ENCODE measurements at places on chromosomes 2 and 18. TPM values are rescaled to one million over a fixed set of nuclear protein-coding genes. Genes with fewer than 3 reads are reported as not detected.

- H3K36me3 ChIP-seq = no peaks in the 10 kb centered on the region
- no peaks in the 10 kb centered on the region for H3K4me1 ChIP-seq
- no peak overlapping the region for H3K4me3 ChIP-seq
- no peak for DNase-seq
- H3K27me3 ChIP-seq = no peaks in the 10 kb centered on the region
Observed at GRCh38 chr2:71878626-71879508, 268.8 kb downstream of the CYP26B1 start.

DNA sequence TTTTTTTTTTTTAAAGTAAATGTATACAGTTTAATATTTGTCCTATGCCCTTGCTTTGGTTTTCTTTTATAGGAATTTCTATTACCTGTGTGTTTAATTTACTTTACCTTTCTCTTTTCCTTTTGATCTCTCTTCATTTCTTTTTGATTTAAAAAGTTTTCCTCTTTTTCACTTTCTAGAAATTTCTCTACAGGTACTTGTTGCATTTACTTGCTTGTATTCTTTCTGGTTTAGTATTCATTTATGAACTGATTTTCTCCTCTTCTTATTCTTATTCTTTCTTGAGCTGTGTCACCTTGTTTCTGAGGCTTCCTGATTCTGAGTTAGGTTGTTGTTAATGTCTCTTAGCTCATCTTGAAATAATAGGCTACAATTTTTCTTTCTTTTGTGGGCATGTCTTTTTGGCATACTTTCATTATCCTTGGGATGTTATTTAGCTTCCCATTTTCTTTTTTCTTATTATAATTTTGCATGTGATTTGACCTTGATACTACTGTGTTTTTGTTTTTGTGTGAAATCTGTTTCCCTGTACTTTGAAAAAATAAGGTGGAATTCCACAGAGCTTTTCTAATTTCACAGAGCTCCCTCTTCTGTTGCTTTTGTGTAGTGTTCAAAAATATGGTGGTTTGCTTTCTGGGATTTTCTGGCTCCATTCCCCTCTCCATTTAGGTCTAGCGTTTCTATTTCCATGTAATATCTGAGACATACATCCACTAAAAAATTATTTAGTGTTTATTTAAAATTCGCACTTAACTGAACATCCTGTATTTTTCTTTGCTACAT is 25.5 kb upstream of the ALMS1 start:
- DNase-seq = no peak
- no peaks in the 10 kb centered on the region for H3K36me3 ChIP-seq
- no peak overlapping the region for H3K27ac ChIP-seq

DNA sequence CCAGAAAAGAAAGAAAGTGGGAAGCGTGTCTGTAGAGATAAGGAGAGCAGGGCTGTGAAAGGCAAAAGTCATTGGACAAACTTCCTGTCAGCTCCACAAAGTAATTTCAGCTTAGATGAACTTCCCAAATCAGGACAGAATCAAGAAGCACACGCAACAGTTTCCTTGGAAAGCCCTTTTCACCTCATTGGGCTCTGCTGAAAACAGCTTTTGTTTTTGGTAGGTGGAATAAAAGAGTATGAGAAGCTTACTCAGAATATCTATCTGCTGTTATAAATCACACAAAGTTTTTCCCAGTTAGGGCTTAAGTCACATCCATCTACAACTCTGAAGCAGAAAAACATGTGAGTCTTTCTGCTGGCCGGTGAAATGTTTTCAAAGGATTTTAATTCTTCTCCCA is 42.4 kb upstream of the EFEMP1 start:
- DNase-seq = peak; percentile 1
- H3K36me3 ChIP-seq = no peaks in the 10 kb centered on the region
- no peaks in the 10 kb centered on the region for H3K27me3 ChIP-seq
- H3K4me1 ChIP-seq = no peaks in the 10 kb centered on the region
- H3K27ac ChIP-seq = no peak overlapping the region
- H3K4me3 ChIP-seq = no peak overlapping the region

DNA sequence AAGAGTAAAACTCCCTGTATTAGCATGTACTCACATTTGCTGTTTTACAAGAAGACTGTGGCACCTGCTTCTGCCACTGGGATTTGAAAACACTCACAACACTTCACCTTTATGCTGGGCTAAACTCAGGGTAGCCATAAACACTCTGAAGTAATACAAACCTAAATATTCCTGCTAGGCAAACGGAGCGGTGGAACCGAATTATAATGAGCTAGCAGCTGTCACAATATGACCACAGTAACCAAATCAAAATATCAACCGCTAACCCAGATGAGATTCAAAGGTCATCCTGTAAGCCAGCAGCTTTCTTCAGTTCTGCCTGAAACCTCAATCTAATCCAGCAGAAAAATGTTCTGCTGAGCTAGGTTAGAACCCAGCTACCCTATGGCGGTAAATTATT is 132.1 kb downstream of the TCF4 start:
- no peak overlapping the region for H3K27ac ChIP-seq
- H3K4me3 ChIP-seq = no peak overlapping the region
- no peak for DNase-seq
- H3K36me3 ChIP-seq = no peaks in the 10 kb centered on the region

DNA sequence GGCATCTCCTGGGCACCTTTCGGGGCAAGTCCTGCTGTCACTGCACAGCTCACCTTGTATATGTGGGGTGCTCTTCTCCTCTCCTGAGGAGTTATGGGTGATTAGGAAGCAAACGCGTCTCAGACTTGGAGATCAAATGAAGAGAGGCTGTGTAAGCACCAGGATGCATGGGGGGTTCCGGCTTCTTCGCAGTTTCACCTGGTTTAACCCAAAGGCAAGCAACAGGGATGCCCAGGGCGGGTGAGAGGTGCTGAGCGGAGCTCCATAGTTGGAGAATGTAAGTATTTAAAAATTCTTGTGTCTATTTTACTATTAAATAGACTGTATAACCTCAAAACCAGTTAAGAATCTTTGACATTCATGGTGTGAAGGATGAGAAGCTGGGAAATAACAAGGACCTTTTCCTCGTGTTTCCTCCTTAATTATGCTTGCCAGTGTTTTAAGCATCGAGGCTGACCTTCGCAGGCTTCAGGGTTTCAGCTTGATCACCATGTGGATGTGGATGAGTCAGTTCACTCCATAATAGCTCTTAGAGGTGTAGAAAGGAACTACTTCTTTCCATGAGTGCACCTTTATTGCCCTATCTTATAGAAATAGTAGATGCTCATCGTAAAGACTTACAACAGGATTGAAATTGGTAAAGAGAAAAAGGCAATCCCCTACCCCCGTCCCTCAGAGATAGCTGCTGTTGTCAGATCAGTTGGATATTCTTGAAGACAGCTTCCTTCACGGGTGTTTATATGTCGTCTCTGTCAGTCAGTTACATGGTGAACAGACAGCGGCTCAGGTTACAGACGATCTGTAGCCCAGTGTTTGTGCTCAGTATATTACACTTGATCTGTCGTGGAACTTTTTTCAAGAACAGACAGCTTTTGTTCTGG is 201.1 kb downstream of the AGAP1 start:
- H3K4me3 ChIP-seq = no peak overlapping the region
- H3K4me1 ChIP-seq = peaks cover 23% of the 10 kb centered on the region
- no peaks in the 10 kb centered on the region for H3K36me3 ChIP-seq
- no peaks in the 10 kb centered on the region for H3K27me3 ChIP-seq

- peak; percentile 66 for DNase-seq
- peaks cover 21% of the 10 kb centered on the region for H3K4me1 ChIP-seq
- H3K4me3 ChIP-seq = no peak overlapping the region
- peak overlapping the region; percentile 76 for H3K27ac ChIP-seq
- no peaks in the 10 kb centered on the region for H3K27me3 ChIP-seq
- peaks cover 25% of the 10 kb centered on the region for H3K36me3 ChIP-seq
Observed at GRCh38 chr2:201219328-201220096, 36.6 kb downstream of the CASP10 start.

DNA sequence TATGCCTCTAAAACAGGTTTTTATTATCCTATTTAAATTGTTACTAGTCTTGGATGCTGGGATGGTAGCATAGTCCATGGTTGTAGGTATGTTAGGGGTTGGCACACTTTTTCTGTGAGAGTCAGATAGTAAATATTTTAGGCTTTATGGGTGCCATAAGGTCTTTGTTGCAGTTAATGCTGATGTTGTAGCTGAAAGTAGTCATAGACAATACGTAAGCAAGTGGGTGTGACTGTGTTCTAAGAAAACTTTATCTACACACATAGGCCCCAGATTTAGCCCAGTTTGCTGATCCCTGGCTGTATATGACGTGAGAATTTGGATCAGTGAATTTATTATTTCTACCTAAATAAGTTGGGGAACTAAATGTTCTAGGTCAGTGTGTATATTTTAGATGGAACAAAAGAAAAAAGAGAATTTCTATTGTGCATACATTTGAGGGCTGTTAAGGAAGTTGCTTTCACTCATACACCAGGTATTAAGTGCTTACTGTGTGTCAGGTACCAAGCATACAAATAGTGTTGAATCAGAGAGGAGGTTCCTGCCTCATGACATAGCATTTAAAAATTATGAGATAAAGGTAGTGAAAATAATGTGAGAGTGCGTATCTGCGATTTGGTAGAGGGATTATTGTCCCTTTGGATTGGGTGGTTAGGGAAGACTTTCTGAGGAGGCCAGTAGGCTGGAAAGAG is 39.4 kb downstream of the AGFG1 start:
- H3K27me3 ChIP-seq = no peaks in the 10 kb centered on the region
- peaks cover 4% of the 10 kb centered on the region for H3K36me3 ChIP-seq
- DNase-seq = no peak
- no peak overlapping the region for H3K4me3 ChIP-seq
- peaks cover 6% of the 10 kb centered on the region for H3K4me1 ChIP-seq
- H3K27ac ChIP-seq = no peak overlapping the region

CD226 gene
- 1.6 TPM for polyA plus RNA-seq

SERPINB5 gene
- 0.16 TPM for polyA plus RNA-seq

MEIS1 gene
- 34.3 TPM for polyA plus RNA-seq

TUBA3D gene
- polyA plus RNA-seq = 0.99 TPM

MYO5B gene
- 52.0 TPM for polyA plus RNA-seq

All from large intestine (tissue), 12 donors.